ENCODE measurements at places on chromosomes 2 and 18.

DNA sequence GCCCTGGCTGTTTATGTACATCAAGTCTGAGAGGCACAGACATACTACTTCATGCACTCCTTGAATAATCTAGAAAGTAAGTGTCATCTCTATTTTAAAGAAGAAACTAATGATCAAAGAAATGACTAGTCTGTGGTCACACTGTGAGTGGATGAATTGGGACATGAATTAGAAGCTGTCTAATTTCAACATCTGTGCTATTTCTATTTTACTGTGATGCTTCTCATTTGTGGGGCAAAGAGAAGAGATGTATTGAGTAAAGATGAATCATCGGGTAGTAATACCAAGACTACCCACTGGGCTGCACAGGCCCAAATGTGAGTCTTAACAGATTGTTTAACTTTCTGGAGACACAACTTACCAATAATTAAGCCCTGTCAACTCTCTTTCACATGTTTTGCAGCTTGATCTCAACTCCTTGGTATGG lies 42.4 kb upstream of the MTIF2 start:
- no peak for DNase-seq

GRCh38 chr2:195092341-195092740 lies 564.7 kb upstream of the SLC39A10 start:
- no peak for DNase-seq

- DNase-seq = peak; percentile 6
Measured at GRCh38 chr18:58522132-58522531, 106.8 kb downstream of the ALPK2 start.

DNA sequence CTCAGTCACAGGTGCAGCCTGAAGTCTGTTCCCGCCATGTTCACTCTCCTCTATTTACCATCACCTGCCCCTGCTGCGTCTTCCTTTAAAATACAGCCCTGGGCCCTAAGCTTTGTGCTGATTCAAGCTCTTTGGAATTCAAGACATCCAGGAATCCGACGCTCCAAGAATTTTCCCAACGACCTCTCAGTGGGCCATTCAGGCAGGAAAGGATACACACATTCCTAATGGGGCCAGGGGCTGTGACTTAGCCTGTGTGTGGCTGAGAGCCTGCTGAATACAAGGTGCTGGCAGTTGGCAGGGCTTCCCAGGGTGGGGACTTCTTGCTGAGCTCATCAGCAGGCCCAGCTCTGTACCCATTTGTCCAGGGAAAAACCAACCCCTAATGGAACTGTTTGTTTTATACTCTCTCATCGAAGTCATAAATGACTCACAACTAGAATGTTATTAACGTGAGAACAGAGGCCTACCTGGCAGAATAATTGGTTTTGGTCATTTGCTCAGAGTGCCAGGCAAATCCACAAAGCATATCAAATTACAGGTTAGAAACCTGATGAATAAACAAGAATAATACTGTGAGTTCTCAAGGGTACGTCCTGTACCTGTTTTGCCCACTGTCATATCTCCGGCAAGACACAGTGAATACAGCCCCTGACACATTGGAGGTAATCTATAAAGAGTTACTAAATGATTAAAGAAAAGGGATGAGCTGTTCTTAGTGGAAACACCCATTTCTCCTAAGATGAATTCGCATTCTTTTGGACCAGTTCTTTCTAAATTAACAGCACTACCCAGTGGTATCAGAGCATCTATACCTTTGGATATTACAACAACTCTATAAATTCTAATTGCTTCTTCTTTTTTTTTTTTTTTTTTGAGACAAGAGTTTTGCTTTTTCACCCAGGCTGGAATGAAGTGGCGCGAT lies 12.6 kb upstream of the KCMF1 start:
- DNase-seq = peak; percentile 54

- no peak for DNase-seq
Measured at GRCh38 chr18:28792404-28793086, 615.6 kb upstream of the CDH2 start.

- peak; percentile 48 for DNase-seq
Measured at GRCh38 chr2:190180313-190181122, 118.0 kb upstream of the MSTN start.

GRCh38 chr2:144249035-144249637 lies 270.8 kb downstream of the ZEB2 start:
- no peak for DNase-seq

DNA sequence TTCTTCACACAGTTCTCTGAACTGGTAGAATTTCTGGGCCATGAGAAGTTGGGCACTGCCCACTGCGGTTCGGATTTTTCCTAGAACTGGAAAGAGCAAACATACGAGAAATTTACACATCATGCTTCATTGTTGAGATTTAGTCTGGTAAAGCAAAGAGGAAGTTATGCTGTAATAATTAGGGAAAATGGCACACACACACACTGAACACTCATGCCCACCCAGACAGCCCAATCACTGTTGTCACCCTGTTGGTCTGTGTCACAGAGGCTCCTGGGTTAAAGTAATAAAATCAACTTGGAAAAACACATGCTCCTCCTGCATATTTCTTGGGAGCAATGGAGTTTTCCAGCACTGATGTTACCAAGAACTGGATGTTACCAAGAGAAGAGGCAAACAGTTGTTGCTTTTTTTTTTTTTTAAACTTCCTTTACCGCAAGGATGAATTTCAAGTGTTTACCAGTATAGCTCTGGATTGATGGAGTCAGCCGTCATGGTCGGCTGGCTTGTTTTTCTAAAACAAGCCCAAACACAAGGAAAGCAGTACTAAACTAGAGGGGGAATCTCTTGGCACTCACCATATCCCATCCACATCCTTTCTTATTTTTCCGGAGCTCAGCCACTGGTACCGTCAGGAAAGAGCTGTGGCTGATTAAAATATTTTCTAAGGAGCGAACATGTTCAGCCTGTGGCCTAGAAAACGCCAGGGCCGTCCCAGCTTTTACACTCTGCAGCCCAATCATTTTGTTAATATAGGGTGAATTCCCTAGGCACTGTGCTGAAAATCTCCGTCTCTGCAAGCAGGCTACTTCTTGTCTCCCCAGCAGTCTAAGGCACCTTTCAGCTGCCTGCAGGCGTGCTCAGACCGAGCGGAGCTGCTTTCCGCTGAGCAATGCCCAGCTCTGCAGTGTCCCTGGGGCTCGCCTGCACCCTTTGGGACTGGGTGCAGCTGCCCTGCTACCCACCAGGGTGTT lies 58.9 kb downstream of the TGIF1 start:
- DNase-seq = no peak
